ENCODE measurements at places on chromosomes 6 and 20.
A peak's percentile ranks its signal among the peaks of the same experiment; 100 is the strongest.

DNA sequence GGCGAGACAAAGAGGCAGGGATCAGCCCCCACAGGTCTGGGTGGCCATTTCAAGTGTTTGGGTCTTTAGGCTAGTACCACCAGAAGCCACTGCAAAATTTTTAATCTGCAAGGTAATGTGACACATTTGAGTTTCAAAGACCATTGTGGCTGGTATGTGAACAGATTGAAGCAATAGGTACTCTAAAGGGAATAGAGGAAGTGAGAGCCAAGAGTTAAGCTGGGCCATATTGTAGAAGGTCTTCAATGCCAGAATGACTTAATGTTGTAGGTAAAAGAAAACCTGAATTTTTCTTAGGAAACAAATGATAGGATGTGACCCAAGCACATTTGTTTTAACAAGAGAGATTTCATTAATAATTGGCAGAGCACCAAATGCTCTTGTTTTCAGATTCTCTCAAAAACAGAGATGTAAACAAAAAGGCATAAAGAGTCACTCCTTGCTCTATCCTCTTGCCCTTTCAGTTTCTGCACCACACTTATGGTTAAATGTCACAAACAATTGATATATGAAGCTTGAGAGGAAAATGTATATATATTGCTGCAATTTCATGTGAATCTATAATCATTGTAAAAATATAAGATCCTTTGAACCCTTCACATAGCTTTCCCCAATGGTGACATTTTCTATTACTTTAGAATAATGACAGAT lies 307.1 kb upstream of the PLN start:
- DNase-seq, result no peak

- no peak for DNase-seq
These were observed 46.5 kb downstream of the PLCG1 start for GRCh38 chr20:41183831-41184230.

GRCh38 chr6:17361013-17361412 lies 32.4 kb upstream of the CAP2 start:
- no peak for DNase-seq

GRCh38 chr20:63246490-63247288 lies 7.6 kb downstream of the NKAIN4 start:
- DNase-seq, result no peak

DNA sequence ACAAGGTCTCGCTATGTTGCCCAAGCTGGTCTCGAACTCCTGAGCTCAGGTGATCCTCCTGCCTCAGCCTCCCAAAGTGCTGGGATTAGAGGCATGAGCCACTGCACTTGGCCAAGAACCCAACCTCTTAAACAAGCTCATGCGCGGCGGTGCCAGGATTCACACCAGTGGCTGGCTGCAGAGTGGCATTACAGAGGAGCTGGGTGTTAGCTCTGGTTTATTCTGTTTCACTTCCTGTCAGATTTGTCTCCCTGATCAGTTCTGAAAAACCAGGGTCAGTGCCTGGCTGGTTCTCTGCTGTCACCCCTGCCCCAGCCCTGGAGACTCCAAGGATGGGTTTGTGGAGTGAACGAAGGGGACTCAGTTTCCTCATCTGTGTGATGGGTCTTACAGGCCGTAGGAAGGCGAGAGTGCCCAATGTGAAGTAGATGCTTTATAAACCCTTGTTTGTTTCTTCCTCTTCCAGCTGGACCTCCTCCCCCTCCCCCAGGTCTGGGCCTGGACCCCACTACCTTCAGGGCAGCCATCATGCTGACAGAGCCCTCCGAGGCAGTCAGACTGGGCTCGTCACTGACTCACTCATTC lies 63.4 kb downstream of the UBE2V1 start:
- DNase-seq, result no peak

- DNase-seq, result no peak
These were observed 15.8 kb upstream of the FOXC1 start for GRCh38 chr6:1593958-1594314.

DNA sequence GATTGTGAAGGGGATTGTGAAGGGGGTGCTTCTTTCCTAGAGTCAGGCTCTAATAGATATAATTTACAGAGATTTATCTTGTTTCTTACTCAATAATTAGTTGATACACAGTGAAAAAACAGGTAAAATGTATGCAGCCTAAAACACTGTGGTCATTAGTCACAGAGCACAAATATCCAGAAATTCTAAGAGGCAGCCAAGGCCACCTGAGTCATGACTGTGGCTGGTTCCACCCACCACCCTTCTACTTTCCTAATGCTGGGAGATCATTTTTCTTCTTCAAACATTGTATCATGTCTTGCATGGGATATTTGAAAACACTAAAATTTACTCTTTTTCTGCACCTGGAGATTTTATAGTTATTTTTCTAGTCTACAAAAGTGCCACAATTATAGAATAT lies 181.6 kb downstream of the OTOR start:
- DNase-seq, result no peak

- no peak for DNase-seq
These were observed 545.7 kb downstream of the PRKN start for GRCh38 chr6:162181741-162182401.

DNA sequence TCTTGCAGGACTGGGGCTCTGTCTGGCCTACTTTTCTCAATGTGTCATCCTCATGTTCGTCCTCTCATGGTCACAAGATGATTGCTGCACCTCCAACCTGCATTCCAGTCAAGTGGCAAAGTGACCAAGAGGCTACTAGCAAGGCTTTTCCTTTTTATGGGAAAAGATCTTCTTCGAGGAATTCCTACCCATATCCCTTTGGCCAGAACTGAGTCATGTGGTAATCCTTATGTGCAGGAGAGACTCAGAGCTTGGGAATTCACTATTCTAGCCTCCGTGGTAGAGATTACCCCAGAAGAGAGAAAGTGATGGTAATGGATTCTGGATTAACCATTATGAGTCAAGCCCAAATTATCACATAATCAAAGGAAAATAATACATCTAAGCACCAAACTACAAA lies 162.7 kb downstream of the KCNQ5 start:
- DNase-seq, result no peak

GRCh38 chr6:157488716-157489118 lies 107.7 kb downstream of the ZDHHC14 start:
- DNase-seq, result no peak

DNA sequence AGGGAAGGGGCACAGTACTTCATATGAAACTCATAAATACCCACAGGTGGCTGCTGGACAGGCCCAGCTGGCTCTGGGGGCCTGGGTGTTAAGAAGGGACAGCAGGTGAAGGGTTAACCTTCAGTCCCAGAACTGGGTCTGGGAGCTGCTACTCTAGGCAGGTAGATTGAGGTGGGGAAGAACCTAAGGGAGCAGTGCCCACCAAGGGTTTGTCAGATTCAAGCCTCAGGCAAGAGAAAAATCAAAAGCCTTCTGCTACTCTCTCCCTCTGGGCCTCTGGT lies 5.6 kb downstream of the RPL10A start:
- no peak for DNase-seq

DNA sequence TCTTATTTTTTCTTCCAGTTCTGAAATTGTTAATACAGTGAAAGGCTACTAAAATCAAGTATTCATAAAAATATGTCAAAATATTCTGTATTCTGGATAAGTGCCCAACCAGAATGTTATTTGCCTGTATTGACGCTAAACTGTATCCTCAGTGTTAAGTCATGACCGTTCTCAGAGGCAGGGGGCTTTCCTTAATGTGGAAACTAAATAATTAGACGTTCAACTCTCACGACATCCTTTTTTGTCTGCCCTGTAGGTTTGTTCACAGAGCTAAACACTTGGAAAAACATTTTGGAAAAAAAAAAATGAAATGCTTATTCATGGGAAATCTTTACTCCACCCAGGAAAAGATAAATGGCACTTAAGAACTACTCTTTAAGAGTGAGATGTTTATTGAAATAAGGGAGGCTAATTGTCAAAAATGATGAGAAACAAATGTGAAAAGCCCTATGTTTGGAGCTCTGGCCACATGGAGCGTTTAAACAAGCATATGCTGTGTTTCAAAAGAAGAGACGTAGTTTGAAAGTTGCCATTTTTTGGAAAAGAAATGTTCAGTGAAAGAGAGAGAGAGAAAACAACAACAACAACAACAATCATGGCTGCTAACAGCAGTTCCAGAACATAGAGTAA lies 453.1 kb upstream of the MARCKS start:
- no peak for DNase-seq

GRCh38 chr6:37633581-37634237 lies 64.0 kb downstream of the MDGA1 start:
- DNase-seq, result no peak

DNA sequence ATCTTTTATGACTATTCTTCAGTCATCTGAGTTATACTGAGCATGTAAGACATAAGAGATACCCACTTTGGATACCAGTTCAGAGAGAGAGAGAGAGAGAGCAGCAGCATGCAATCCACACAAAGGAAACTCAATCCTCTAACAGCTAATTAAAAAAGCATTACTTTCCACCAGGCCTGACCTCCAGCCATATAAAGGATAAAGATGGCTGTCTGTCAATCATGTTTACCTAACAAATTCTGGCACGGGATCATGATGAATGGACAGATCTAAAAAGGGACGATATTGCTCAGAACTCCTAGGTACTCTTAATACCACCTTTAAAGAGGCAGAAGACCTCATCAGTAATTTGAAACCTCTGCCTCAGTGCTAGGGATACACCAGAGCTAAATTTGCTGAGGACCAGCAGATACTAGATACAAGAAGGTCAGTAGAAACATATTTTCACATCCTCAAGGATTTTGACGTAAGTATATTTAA lies 159.2 kb downstream of the RPS12 start:
- DNase-seq, result no peak

GRCh38 chr6:134593887-134594286 lies 276.0 kb upstream of the SGK1 start:
- DNase-seq, result no peak

DNA sequence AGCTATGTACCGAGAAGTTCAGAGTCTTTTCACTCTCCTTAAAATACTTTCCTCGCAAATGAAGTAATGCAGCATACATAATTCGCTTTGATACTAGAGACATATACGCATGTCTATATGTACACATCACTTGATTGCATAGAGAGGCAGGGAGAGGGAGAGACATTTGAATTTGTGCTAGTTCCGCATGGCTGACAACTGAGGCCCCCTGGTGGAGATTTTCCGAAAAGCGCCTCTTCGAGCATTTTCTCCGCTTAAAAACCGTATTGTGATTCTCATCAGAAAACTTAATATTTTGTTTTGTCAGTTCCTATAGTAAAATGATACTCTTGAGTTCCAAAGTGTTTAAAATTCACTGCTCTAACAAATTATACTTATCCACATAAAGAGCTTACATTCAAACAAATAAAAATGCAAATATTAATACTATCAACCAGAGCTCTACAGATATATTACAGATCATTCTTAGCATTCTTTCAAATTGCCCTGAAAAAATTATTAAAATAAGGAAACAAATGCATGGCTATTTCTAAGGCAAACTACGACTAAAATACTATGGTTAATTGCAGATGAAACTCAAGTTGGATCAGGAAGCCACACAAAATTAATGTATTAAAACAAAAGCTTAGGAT lies 637 bp downstream of the MYLK4 start:
- DNase-seq, result peak; percentile 62

- DNase-seq, result no peak
These were observed 317.1 kb upstream of the HSF2 start for GRCh38 chr6:122082370-122082769.

- no peak for DNase-seq
These were observed 3.7 kb downstream of the BTBD9 start for GRCh38 chr6:38636027-38636426.

DNA sequence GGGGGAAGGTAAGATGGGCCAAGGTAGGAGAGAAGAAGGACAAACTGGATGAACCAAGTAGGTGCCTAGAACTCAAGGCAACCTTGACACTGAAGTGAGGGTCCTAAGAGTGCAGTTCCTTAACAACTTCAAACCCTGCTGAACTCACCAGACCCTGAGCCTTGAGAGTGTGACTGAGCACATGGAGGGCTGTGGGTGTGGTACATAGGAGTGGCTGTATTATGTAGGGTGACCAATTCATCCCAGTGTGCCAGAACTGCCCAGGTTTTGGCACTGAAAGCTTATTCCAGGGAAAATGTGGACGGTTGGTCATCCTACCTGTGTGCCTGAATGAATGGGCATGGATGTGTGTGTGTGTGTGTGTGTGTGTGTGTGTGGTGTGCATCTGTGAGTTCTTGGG lies 281.8 kb downstream of the DHX35 start:
- DNase-seq, result no peak

- DNase-seq, result no peak
These were observed 12.5 kb downstream of the ATRN start for GRCh38 chr20:3483309-3483708.

- DNase-seq, result no peak
These were observed 231.2 kb upstream of the ZFP64 start for GRCh38 chr20:52422574-52423336.

- no peak for DNase-seq
These were observed 255.3 kb downstream of the CD83 start for GRCh38 chr6:14372734-14373489.

DNA sequence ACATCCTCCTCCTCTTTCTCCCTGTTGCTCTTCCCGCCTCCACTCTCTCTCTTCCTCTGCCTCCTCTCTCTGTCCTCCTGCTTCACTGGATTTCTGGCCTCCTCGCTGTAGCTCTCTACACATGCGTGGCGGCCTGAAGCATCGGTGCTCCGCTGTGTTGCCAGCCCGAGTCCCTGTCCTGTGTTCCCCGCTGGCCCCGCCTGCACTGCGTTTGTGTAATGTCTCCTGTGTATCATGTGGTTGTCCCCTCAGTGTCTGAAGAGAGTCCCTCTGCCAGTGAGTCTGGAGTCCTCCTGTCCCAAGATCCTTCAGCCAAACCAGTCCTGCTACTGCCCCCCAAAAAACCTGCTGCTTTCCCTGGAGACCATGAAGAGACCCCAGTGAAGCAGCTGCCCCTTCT lies 143.8 kb downstream of the TBC1D7 start:
- DNase-seq, result no peak

GRCh38 chr20:11267762-11268335 lies 594.0 kb upstream of the JAG1 start:
- DNase-seq, result no peak

- no peak for DNase-seq
These were observed 91.0 kb upstream of the MEI4 start for GRCh38 chr6:77561768-77562314.

GRCh38 chr20:35306931-35307517 lies 14.8 kb upstream of the FAM83C start:
- DNase-seq, result no peak

GRCh38 chr20:40359131-40359912 lies 329.7 kb downstream of the MAFB start:
- DNase-seq, result no peak

- no peak for DNase-seq
These were observed 283.9 kb downstream of the FOXC1 start for GRCh38 chr6:1893470-1894130.

GRCh38 chr20:41072915-41073314 lies 44.3 kb downstream of the TOP1 start:
- DNase-seq, result no peak

DNA sequence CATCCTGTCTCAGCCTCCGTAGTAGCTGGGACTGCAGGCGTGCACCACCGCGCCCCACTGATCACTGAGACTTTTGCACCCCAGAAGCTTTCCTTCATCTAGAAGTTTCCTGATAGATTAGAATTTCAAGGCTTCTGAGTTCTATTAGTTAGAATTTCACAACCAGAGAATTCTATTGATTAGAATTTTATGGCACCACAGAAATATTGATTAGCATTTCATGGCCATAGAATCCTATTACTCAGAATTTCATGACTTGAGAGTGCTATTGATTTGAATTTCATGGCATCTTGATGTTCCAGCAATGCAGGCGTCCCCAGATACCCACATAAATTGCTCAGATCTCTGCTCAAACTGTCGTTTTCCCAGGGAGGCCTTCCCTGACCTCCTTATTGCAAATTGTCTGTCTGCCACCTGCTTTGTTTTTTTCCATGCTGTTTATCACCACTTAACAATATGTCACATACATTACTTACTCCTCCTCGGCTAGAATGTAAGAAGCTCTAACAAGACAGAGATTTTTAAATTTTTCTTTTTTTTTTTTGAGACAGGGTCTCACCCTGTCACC lies 16.9 kb upstream of the CBFA2T2 start:
- DNase-seq, result no peak

Measured in stimulated activated CD4-positive, alpha-beta T cell treated with anti-CD3 and anti-CD28 coated beads, Interleukin-4, amount 100 ng/mL, for 4 hours (primary cell).